ENCODE measurements at places on chromosomes 2 and 18.

DNA sequence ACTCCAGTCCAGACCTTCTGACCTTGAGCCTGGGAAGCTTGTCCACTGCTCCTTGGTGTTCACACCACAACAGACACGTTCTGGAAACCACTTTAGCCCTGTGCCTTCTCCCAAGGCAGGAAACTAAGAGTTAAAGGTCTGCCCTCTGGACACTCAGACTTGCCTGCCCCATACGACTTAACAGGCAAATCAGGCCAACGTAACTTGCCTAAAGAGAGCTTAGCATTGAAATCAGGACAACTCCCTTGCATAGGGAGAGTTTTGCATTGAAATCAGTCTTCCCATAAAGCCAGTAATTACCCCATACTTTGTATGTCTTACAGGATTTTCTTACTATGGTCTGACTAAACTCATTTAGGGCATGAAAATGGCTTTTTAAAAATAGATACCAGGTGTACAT, 18.5 kb downstream of the NFE2L2 start:
- no peak for DNase-seq

DNA sequence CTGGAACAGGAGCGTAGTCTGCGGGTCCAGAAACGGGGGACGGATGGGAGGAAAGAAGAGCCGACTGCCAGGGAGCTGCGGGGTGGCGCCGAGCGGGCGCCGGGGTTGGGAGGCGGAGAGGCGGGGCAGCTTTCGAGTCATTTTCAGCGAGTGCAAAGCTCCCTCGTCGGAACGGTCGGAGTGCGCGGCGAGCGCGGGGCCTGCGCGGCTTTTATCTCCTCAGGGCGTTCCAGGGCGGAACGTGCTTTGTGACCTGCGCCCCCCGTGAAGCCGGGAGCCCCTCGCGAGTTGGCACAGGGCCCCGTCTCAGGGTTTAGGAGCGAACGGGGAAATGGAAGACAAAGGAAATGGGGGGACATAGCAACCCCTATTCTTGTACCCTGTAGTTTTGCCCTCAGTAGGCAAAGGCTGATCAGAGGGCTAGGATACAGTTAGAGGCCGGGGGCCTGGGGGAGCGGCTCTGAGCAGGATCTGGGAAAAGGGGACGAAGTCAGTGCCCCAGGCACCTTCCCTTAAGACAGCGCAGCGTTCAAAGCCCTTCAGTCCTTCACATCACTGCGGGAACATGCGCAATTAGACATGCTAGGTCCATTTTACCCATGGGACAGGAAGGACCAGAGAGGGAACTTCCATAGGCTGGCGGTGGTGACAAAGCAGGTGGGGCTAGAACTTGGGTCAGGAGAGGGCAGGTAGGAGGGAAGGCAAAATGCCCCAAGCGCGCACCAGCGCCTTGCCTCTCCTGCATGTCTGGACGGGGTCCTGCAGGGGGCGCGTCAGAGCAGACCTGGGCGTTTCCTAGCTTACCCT, 60.1 kb upstream of the IL1RL1 start:
- no peak for DNase-seq

DNA sequence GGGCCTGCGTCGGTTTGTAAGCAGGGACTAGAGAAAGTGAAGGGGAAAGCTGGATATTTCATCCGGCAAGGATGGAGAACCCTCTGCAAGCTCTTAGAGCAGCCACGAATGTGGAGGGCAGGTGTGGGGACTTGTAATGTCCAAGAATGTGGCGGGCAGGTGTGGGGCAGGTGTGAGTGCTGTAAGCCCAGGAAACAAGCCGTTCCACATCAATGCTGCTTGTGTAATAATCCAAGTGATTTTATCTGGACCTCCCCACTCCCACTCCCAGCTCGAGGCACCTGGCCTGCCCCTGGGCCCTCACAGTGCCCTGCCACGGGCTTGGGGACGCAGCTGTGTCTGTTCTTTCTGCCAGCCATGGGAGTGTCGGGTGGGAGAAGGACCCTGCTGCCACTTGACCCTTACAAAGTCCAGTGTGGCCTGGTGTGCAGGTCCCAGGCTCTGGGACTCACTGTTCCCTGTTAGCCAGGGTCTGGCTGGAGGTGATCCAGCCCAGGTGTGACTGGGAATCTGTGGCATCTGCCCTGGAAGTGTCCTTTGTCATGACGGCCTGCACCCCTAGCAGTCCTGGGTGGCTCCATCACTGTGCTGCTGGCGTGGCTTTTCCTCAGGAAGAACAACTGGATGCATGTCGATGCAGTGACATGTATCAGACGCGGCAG, 42.8 kb downstream of the SOX11 start:
- no peak for DNase-seq

DNA sequence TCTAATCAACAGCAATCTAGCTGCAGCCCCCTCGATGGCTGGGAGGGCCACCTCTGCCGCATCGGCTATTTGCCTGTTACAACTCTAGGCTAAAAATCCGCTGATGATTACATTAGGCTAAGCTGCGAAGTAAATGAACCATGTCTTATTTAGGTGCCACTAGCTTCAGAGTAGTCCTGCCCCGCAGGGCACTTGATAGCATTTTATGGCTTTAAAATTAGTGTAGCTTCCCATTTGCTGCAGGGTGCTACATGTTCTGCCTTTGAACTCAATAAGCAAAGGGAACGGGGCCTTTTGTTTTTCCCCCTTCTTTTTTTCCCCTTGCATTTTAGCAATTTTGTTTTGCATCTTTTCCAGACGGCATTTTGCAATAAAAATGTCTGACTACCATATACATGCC, 270.2 kb downstream of the GBX2 start:
- no peak for DNase-seq

DNA sequence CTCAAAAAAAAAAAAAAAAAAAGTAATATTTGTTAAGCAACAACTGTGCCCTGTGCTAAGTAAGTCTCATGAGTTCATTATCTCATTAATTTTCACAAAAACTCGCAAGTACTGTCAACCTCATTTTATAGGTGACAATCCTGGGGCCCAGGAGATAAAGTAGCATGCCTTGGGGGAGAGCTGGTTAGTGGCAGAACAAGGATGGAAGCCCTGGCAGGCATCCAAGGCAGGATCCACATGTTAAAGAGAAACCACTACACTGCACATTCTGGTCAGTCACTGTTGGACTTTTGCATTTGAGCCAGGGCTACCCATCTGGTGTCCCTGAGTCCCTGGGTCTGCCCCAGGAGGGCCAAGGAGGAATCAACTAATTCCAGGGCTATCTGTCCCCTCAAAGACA, 54.6 kb downstream of the ZFP36L2 start:
- DNase-seq: no peak

- no peak for DNase-seq
Measured at GRCh38 chr2:137508739-137509384, 455.4 kb upstream of the HNMT start.

DNA sequence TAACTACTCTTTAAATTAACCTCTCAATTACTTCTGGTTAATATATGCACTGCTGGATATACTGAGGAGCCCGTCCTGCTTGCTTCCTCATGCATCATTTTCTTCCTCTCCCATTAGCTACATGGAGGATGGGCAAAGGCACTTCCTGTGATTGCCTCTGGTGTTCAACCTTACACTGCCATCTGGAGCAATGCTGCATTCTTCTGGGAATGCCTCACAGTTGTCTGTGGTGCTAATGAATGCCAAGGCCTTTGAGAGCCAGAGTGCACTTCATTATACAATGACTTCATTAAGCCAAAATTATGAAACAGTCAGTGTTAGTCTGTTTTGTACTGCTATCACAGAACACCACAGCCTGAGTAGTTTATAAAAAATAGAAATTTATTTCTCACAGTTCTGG, 134.8 kb upstream of the DOCK10 start:
- DNase-seq: peak; percentile 23

- DNase-seq: no peak
Measured at GRCh38 chr2:128996078-128996477, 677.4 kb upstream of the HS6ST1 start.

DNA sequence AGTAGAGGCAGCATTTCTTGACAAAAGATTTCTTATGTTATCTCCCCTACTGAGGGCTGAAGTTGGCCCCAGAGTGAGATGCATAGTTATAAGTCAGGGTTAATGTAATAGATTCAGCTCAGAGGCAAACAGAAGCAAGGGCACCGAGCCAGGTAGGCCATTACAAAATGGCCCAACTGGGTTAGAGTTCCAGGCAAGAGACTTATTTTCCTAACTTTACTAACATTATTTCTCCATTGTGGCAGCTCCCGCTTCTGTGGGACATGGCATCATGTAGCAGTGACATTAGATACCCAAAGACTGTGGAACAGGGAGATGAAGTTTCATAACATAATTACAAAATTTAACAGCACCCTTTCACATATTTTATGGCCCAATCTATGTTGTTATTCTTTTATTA, 27.1 kb downstream of the TSPYL6 start:
- no peak for DNase-seq

- no peak for DNase-seq
Measured at GRCh38 chr18:24762511-24762910, 302.1 kb downstream of the HRH4 start.

DNA sequence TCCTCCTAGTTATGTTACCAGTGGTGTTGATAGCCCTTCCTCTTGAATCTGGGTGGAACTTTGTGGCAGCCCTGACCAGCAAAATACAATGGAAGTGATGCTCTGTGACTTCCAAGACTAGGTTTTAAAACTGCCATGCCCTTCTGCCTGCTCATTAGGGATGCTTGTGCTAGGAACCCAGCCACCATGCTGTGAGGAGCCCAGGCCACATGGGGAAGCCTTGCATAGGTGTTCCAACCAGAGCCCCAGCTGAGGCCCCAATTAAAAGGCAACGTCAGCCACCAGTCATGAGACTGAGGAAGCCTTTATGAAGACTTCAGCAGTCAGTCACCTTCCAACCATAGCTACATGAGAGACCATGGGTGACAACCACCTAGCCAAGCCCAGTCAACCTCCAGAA, 14.0 kb upstream of the MAPRE2 start:
- no peak for DNase-seq

DNA sequence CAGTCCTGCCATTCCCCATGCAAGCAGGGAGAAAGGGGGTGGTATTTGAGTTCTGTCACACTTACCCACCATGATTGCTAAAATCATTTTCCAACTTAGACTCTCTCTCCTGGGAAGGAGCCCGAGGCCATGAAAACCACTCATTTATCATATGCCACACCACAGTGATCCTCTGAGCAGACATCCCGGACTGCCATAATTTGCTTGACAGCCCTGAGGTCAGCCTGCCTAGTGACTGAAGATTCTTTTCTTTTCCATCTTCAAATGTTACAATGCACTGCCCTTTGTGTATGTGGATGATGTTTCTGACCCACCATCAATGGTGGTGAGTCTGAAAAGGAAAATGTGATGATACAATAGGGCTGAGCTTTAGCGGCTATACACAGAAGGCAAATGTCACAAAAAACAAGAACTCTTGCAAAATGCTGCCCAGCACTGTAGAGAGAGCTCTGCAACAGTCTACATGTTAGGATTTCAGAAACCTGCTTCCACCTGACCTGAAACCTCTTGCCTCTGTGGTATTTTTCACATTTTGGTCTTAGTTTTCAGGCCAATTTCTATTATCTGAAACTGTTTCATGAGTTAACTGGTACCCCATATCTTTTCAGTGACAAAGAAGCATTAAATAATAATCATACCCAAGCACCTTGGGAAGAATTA, 272.8 kb downstream of the ZNF385B start:
- no peak for DNase-seq

Data from fibroblast of skin of left biceps (primary cell).